Right cardiac atrium (tissue), 5 donors: ENCODE measurements at places on chromosomes 4 and X. TPM values are rescaled to one million over a fixed set of nuclear protein-coding genes. Genes with fewer than 3 reads are reported as not detected.

DNA sequence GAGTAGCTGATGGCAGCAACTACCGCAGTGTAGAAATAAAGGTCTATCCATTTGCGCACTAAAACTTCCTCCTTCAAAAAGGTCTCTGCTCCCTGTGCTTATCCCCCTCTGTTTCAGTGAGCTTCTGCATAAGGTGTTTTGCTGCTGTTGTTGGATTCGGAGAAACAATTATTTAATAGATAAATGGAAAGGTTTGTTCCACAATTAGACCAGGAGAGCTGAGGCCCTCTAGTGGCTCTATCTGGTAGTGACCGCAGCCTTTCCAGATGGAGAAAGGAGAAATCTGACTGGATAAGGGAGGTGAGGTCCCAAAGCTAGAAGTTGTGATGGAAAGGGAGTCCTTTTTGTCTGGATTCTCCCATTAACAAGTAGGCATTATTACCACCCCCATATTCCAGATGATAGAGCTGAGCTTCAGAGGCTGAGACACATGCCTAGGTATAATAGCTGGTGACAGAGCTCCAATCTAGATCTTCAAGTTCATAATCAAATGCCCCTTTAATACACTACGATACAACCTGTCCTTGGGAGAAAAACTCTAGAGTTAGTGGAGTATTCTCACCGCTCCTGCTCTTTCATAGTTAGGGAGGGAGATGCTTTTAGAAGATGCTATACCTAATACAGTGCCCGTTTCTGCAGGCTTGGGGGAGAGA, 5.1 kb upstream of the GABRQ start:
- DNase-seq: no peak

TCEANC gene
- total RNA-seq: 4.8 TPM

DNA sequence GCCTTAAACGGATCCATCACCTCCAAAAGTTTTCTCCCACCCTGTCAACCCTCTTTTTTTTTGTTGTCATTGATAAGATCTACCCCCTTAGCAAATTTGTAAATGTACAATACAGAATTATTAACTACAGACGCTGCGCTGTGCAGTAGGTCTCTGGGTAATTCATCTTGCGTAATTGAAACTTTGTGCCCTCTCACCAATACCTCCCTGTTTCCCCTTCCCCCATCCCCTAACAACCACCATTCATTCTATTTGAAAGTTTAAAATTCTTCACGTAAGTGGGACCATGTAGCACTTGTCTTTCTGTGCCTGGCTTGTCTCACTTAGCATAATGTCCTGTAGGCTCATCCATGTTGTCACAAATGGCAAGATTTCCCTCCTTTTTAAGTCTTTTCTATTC, 45.8 kb upstream of the CLDN34 start:
- no peak for DNase-seq

DNA sequence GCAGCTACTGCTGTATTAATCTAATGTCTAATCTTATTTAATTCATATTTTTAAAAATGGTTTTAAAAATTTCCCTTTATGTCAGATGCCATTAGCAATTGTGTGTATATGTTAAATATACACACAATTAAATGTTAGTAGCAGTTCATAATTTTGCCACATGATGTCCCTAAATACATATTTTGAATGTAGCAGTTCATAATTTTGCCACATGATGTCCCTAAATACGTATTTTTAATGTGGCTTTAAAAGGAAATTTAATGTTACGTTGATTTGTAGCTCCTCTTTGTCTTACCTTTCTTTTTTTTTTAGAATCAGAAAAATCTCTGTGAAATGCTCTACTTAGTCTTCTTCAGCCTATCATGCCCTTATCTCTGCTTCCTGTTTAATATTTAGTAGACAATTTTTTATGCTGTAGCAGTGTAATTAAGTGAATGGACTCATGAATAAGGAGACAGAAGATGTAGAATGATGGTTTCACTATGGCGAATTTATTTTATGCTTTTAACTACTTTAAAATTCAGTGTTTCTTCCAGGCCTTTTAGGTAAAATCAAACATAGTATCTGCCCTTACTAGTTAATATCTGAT, 26.1 kb downstream of the RBM46 start:
- DNase-seq: no peak

DNA sequence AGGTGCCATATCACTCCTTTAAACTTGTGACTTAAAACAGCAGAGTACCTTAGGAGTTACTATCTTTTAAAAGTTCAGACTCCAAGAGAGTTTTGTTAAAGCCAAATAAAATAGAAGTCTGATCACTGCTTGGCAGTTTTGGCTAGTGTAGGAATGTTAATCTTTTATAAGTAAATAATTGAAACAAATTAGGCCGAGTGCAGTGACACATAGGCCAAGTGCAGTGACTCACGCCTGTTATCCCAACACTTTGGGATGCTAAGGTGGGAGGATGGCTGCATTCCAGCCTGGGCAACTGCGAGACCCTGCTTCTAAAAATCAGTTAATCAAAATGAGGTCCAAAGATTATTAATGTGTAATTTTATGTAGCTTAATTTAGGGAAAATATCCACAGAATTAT, 37.2 kb downstream of the WDR44 start:
- no peak for DNase-seq

GRCh38 chr4:122614621-122615020, 6.2 kb downstream of the IL21 start:
- DNase-seq: no peak
